ENCODE measurements at places on chromosomes 1 and 21.

DNA sequence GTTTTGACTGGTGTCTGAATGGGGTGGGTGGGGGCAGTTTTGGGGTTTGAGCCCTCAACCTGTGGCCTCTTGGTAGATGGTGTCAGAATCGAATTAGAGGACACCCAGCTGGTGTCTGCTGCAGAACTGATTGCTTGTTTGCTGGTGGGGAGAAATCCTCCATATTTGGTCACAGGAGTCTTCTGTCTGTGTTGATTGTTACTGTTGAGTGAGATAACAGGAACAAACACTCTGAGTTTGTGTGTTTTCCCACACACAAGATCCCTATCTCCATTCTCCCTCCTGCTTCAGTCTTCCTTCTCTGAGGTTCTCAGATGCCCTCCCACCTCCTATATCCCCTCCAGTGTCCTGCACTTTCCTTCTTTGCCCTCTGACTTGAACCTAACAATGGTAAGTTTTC, 19.1 kb upstream of the CGN start:
- DNase-seq: no peak

GRCh38 chr21:36325373-36326010, 5.5 kb downstream of the MORC3 start:
- DNase-seq: peak; percentile 18

DNA sequence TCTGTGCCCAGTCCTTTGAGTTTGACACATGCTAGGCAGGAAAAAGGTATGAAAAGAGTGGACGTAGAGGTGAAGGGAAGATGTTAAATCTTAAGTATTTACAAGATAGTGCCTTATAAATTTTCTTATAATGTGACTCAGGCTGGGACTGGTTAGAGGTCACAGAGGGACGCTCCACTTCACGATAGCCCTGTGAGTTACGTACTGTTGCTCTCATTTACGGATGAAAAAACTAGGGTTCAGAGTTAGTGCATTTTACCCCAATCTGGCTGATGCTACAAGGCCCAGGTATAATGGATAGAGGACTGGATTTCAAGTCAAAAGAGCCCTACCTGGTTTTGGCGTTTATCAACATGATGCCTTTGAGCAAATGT, 1.4 kb upstream of the TUT4 start:
- DNase-seq: no peak

- DNase-seq: no peak
Observed at GRCh38 chr1:111197598-111198284, 2.7 kb downstream of the DENND2D start.

GRCh38 chr21:46229133-46229922, 754 bp upstream of the LSS start:
- no peak for DNase-seq

- no peak for DNase-seq
Observed at GRCh38 chr1:168386492-168386891, 105.8 kb downstream of the TBX19 start.

DNA sequence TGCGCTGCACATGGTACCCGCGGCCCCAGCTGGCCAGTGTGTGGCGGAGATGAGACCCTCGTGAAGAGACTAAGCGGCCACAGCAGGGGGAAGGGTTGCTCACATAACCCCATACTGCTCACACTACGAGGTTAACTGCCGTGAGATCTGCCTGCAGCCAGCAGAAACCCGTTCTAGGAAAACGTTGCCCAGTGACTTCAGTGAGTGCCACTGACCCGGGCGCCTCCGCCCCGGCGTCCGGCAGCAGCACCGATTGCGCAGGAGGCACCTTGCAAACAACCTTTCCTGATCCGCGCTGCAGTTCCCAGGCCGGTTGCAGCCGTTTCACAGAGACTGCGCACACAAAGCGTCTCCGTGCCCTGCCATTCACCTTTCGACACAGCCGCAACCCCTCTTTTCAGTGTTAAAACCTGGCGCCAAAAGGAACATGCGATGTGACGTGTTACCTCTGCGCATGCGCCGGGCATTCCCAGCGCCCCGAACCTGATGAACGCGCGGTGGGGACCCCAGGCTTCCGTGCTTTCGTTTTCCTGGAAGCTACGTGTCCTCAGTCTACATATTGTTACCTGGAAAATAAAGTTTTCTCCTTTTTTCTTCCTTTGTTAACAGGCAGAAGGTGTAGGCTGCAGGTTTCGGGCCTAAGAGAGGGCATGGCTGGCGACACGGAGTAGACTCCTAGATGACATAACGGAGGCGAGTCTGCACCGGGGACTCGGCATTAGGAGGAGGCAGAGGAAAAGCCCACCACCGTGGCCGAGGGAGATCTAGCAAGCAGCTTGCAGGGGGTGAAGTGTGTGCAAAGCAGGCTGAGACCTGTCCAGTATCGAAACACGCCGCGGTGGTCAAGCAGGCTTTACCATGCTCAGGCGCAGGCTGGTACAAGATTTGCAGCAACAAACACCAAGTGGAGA, 8.9 kb downstream of the VPS26C start:
- DNase-seq: peak; percentile 60

DNA sequence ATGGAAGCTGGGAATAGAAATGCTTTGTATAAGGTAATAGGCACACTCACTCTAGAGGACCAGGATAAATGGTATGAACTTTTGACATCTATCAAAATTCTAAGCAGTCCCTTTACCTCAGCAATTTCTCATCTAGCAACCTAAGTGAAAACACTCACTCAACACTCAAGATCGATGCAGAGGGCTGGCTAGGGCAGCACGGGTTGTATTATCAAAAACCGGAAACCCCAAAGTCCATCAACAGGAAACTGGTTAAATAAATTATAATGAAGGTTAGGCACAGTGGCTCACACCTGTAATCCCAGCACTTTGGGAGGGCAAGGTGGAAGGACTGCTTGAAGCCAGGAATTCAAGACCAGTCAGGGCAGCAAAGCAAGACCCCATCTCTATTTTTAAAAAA, 9.4 kb downstream of the USP48 start:
- DNase-seq: no peak

GRCh38 chr21:43782431-43783097, 6.5 kb upstream of the CSTB start:
- no peak for DNase-seq

GRCh38 chr1:165403835-165404482, 41.0 kb downstream of the RXRG start:
- DNase-seq: no peak

GRCh38 chr1:115925467-115925866, 50.8 kb upstream of the SLC22A15 start:
- no peak for DNase-seq

DNA sequence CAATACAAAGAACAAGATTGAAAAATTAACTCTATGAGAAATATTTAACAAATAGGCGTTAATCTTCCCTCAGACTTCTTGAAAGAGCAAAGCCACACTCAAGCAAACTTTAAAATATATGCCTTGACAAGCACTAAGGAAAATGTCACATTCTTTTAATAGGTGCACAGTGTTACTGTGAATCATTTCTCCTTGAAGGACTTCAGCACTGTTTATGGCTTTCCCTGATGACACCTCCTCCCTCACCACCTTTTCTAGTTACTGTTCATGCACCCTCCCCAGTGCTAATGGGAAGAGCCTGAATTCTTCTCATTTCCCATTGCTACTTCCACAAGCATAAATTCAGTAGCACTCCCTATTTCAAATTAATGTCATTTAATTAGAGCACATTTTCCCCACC, 299.5 kb upstream of the RRP15 start:
- no peak for DNase-seq

- no peak for DNase-seq
Observed at GRCh38 chr1:216123446-216124191, 299.6 kb downstream of the USH2A start.
